OCI-LY7 (cell line): ENCODE measurements at places on chromosomes 2 and 18.
A peak's percentile ranks its signal among the peaks of the same experiment; 100 is the strongest.

DNA sequence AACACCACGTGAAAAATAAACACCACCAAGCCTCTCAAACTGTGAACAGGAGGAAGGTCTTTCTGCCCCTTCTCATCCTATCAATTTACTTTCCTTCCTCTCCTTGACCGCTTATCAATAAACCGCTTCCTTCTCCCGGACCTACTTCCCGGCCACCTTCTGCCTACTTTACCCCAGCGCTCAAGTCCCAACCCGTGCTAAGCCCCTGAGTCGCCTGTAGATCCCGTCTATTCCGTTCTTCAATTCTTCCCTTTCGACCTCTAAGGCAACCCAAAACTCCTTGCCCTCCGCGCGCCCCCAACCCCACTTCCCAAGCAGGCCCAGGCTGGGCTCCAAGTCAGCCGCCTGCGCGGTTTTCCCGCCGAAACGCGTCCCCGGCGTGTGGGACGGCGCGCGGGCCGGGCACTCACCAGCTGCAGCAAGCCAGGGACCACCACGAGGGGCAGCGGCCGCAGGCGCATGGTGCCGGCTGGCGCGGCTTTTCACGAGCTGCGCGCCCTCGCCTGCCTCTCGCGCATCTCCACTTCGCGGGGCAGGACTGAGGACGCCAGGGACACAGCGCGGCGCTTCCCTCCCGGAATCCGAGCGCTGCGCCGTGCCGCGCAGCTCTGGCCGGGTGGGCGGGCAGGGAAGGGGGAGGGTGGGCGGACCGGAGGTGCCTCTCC is at the start of gene NXPH2:
TSS of gene NXPH2 (minus strand) at position 610 of the 665 bp plus-strand sequence. CDS start at position 461, 149 bp downstream.
- DNase-seq = no peak

DNA sequence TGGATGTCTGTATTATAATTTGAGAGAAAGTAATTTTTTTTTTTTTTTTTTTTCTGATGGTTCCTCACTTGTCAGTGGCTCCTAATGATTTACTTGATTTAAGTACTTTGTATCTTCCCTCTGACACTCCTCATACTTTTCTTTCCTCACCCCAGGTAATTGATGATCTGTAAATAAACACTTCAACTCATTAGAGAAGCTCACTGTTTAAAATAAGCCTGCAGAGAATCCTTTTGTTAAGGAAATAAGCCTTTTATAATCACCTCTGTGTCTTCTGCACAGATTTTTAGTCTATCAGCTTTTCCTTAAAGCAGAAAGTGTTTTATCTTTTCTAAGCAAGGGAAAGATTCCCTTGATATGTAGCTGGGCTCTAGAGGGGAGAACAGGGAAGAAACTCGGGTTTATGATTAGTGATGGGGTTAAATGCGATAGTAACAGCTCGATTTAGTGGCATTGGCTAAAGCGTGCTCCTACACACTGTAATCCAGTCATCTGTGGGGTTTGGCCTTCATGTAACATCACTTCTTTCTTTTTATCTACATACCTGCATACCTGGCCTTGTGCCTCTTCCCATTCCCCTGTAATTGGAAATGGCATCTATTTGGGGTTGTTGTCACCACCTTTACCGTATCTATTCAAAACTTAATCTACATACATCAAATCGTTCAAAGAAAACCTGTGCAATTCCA is 60.1 kb upstream of the LRRTM1 start:
- DNase-seq = no peak

DNA sequence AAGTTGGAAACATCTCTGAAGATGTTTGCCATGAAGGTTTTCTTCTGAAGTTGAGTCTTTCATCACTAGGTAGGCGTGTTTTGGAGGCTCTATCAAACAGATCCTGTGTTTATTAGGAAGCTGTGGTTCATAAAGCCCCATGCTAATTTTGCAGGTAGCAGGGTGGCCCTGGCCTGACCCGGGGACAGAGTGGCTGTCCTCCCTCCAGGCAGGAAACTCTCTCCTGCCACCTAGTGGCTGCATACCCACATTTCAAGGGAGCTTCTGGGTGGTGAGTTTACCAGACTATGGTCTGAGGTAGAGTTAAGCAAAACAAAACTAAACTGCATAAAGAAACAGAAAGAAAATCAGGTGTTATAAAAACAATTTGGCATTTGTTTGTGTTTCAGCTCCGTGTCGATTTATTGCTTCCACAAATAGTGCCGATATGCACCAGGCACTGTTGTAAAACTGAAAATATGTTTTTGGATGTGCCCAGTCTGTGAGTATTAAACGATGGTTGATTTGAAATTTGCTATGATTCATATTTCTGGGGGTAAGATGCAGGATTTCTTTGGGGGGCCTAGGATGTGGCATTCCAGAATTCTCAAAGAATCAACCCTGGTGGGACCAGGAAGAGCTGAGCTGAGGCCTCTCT is 26.0 kb upstream of the IL37 start:
- DNase-seq = peak; percentile 68

DNA sequence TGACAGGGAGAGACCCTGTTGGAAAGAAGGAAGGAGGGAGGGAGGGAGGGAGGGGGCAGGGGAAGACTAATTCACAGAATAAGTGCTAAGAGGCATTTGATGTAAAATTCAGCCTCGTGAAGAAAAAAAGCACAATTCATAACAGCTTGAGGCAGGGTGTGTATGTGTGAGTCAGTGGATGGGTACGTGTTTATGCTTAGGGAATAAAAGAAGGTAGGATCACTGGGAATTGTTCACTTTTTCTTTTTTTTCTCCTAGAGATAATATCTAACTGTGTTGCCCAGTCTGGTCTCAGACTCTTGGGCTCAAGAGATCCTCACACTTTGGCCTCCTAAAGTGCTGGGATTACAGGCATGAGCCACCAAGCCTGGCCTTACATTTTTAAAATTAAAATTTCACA is 39.2 kb downstream of the WDR33 start:
- DNase-seq = no peak

DNA sequence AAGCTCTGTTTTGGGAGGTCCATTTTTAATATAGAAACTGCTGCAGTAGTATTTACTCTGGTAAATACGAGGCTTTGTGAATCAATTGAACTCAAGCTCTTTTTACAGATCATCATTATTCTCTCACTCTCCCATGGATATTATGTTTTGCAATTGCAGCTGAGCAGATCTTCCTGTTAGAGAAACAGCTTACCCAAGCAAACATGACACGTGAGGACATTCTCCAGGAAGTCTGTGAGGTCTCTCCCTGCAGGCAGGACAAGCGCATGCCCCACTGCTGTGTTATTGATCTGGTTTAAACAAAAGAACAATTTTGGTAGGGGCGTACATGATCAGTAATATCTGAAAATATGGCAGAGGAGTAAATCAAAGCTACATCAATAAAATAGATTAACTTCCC is 72.1 kb downstream of the COL6A3 start:
- no peak for DNase-seq

GRCh38 chr2:231127936-231128335 is 3.1 kb upstream of the HTR2B start:
- no peak for DNase-seq

DNA sequence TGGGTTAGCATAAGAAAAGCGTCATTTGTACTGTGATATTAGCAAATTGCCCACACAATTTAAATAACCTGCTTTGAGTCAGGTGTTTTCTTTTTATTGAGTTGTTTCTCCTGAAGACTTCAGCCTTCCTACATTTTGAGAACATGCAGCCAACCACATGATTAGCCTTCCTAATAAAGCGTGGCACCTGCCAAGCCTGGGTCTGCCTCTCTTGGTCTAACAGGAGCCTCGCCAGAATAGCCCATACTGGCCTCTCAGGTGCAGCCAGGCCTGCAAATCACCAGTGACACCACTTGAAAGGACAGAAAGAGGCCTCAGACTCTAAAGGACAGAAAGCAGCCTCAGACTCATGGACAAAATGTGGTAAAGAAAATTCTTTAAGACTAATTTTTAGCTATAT is 653.8 kb downstream of the BCL11A start:
- DNase-seq = no peak

DNA sequence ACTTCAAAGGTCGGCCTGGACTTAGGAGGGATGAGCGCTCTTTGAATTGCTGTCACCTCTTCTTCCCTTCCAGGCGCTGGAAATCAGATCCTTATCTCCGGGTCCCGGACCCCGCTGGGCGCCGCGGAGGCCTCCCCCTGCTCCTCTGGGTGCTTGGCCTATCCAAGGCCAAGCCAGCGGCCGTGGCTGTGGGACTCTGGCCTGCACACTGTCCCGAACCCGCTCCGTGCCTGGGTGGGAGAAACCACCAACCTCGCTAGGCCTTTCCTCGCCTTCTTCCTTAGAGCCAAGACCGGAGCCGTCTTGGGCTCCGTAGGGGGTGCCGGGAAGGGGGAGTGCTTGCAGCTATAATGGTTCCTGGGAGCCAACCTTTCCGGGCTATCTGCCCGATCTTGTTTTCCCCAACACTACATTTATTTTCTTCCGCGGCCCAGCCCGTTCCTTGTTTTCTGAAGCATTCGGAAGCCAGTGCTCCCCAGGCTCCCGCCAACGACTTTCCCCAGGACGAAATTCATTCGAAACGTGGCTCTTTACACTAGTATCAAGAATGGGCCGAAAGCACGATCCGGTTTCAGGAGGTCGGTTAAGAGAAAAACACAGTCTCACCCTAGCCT is 2.4 kb downstream of the OSR1 start:
- DNase-seq = no peak

DNA sequence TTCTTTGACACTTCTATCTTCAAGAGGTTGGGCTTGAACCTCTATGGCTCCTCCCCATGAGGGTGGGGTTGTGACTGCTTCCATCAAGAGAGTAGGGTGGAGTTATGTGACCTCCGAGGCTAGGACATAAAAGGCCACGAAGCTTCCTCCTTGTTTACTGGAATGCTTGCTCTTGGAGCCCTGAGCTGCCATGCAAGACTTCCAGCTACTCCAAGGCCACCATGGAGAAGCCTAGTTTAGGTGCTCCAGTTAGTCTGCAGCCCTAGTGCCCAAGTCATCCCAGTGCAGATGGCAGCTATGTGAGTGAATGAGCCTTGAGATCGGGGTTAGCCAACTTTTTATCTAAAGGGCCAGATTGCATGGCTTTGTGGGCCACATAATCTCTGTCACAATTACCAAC is 2.4 kb upstream of the MERTK start:
- no peak for DNase-seq

- no peak for DNase-seq
Observed at GRCh38 chr2:77021161-77021560, 501.0 kb downstream of the LRRTM4 start.

DNA sequence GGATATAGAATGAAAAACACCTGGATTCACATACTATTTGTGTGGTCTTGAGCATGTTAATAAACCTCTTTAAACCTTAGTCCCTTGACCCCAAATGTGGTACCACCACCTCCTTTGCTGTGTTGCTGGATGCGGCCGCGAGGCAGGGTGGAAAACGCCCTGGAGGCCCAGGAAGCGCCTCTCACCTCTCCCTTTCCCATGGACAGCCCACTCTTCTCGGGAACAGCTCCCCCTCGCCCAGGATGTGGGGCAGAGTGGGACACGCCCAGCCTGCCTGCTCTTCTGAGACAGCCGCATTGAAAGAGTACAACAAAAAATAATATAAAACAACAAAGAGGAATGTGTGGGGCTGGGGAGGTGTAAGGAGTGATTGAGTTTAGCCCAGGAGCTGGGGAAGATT is 549.0 kb upstream of the ID2 start:
- DNase-seq = no peak

DNA sequence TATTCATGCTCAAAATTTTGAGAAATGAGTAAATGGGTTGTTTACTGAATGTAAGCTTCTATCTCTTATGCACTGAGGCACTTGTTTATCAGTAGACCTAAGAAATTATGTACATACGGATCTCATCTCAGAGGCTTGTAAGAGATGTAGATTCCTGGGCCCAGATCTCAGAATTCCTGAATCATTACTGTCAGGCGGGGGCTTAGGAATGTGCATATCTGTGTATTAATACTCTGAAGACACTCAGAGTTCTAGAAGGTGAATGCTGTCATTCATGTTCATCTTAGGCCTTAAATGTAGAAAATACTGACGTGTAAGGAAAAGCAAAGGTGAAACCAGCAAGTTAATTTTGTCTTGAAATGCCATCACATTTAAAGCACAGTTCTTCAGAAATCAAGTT is 169.6 kb downstream of the FMNL2 start:
- DNase-seq = no peak

DNA sequence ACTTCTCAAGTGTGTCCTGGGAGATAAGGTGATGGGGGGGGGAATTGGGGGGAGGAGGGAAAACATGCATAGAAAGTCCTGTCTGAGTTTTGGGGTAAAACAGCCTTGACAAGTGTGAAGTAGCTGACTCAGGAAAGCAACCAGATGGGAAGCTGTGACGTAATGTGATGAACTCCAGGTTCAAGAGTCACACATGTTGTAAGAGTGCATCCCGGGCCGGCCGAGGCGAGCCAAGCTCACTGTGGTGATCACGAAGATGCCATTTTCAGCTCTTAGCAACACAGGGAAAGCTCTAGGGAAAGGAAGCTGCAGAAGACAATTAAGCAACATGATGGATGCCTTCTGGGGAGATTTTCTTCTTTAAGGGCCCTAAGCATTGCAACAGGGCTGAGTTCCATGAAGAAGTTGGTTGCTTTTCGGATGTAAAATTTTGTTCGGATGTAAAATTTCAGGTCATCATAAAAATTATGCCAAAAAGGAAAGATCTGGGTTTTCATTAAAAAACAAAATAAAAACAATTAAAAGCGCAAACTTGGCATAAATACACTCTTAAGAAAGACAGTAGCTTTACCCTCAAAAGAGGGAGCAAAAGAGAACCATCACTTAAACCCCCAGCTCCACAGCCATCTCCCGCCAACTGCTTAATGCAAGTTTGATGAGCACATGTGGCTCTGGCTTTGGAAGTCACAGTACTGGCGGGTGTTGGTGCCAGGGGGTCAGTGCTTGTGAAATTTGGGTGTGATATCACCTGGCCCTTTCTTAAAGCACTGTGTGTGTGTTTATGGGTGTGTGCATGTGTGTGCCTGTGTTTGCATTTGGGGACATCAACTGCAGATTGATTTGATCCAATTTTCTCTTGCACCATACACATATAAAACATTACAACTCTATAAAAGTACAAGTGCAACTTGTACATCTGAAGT is 19.1 kb downstream of the SERTAD2 start:
- DNase-seq = no peak

GRCh38 chr2:185219981-185220380 is 518.6 kb upstream of the FSIP2 start:
- no peak for DNase-seq

GRCh38 chr2:100256849-100257248 is 65.5 kb downstream of the LONRF2 start:
- no peak for DNase-seq

DNA sequence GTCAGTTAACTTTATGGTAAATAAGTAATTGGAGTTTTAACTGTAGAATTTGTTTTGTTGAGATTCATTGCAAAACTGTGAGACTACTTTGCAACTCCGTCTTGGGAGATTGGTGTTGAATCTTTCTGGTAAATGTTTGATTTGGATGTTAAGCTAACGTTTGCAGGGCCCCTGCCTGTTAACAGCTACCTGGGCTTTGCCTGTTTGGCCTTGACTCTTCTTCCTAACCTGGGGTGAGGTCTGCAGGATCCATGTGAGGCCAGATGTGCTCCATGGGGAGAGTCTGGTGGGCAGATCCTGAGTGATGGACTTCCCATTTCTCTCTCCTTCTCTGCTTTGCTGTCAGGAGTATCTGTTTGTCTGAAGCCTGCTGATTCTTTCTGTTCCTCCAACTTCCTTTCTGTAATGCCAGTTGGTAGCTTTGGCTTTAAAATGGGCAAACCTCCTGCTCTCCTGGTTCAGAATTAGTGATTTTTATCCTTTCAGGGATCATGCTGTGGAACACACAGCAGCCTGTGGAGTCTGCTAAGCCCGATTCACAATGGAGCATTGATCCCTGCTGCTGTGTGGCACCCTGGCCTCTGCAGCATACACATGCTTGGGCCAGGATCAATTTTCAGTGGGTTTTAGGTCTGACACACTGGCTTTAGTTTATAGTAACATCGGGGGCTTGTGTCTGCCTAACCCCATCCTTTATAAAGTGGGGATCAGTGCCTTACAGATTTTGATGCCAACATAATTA is 36.3 kb downstream of the PTPRM start:
- no peak for DNase-seq

GRCh38 chr2:217105733-217106649 is 246.1 kb upstream of the TNP1 start:
- DNase-seq = no peak
